ENCODE measurements at places on chromosomes 16 and 17.

- no peak for DNase-seq
Measured at GRCh38 chr16:87534751-87535150, 41.9 kb upstream of the ZCCHC14 start.

DNA sequence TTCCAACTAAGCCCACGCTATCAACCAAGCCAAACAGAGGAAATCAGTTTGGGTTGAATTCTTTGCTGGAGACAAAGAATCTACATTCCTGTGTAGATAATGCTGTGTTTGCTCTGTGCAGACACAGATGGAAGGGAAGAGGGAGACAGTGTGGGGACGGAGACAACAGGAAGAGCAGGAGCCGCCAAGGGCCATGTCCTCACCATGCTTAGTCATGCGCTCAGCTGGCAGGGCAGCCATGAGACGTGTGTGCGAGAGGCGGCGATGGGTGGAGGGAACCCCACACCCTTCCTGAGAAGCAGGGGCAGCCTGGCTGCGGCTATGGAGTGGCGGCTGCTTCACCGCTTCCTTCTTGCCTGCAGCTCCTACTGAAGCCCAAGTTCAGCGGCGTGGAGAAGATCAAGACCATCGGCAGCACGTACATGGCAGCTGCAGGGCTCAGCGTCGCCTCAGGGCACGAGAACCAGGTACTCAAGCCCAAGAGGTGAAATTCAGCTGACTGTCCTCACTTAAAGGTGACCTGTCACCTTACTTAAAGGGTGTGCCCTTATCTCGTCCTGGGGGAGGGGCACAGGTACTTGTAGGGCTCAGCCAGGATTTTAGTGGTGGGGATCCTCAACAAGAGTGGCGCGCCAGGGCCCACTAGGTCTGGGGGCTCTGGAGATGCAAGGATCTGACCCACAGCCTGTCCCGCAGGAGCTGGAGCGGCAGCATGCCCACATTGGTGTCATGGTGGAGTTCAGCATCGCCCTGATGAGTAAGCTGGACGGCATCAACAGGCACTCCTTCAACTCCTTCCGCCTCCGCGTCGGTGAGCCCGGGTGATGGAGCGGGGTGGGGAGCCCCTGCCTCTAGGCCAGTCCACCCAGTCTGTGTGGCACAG, 47.5 kb downstream of the ADCY7 start:
- no peak for DNase-seq

- DNase-seq: no peak
Measured at GRCh38 chr17:67865438-67865837, 40.1 kb downstream of the BPTF start.

DNA sequence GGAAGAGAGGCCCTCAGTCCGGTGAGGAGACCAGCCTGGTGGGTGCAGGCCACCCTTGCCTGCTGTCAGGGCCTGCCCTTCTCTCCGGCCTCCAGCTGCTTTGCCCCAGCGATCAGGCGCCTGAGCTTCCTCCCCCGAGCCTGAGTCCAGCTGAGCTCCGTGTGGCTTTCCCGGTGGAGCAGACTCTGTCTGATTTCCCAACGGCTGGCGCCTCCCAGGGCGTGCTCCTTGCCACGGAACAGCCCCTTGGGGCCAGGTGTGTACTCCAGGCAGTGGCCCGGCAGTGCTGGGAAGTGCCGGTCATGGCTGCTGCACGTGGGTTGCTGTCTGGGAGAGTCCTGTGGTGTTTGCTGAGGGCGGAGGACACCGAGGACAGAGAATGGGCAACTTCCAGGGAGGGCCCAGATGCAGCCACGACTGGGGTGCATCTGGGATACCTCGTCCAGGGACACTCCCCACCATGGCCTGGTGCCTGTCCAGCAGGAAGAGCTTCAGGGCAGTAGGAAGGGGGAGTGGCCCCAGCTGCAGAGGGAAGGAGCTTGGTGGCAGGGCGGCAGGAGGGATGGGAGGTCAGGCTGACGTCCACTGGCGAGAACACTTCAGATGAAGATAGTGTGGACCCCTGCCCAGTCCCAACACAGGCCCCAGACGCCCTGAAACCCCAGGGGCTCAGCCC, 22.5 kb downstream of the METRNL start:
- no peak for DNase-seq

GRCh38 chr16:84715424-84715823, 15.6 kb downstream of the USP10 start:
- no peak for DNase-seq

Measured in BE2C (cell line).